ENCODE measurements at places on chromosomes 7 and 10. TPM values are rescaled to one million over a fixed set of nuclear protein-coding genes. Genes with fewer than 3 reads are reported as not detected.

The SYT15B gene
- total RNA-seq = 3.6 TPM

The PLA2G12B gene
- not detected for total RNA-seq

The PRSS37 gene
- not detected for total RNA-seq

The NPY4R gene
- 34.8 TPM for total RNA-seq

The HABP2 gene
- total RNA-seq = 0.09 TPM

The ANKRD1 gene
- total RNA-seq = 52.3 TPM

The PCLO gene
- total RNA-seq = 1.5 TPM

The NUTM2D gene
- 1.4 TPM for total RNA-seq

The CD36 gene
- not detected for total RNA-seq

The CHST15 gene
- total RNA-seq = 7.1 TPM

The AQP1 gene
- total RNA-seq = 0.45 TPM

The FAM204A gene
- total RNA-seq = 40.4 TPM

The SUFU gene
- 6.8 TPM for total RNA-seq

The GJD4 gene
- not detected for total RNA-seq

The GPNMB gene
- total RNA-seq = 3.1 TPM

The PLEKHA1 gene
- total RNA-seq = 16.5 TPM

The PRRT4 gene
- total RNA-seq = 0.24 TPM

The BAMBI gene
- 9.7 TPM for total RNA-seq

The FLNC gene
- 3.4 TPM for total RNA-seq

The SAMD9L gene
- 0.55 TPM for total RNA-seq

The RET gene
- 0.56 TPM for total RNA-seq

The ARHGAP21 gene
- 32.2 TPM for total RNA-seq

The PNLIP gene
- total RNA-seq = 0.28 TPM

The APBB1IP gene
- 5.2 TPM for total RNA-seq

The GIMAP5 gene
- not detected for total RNA-seq

The GRID2IP gene
- not detected for total RNA-seq

The MALSU1 gene
- 95.9 TPM for total RNA-seq

The LRRC18 gene
- not detected for total RNA-seq

The CALML5 gene
- not detected for total RNA-seq

The TECPR1 gene
- total RNA-seq = 7.8 TPM

The ANXA8L1 gene
- 122 TPM for total RNA-seq

The ZNF775 gene
- 7.3 TPM for total RNA-seq

The PIP gene
- 0.16 TPM for total RNA-seq

The TBATA gene
- total RNA-seq = not detected

The WDR86 gene
- 0.20 TPM for total RNA-seq

The OPN1SW gene
- not detected for total RNA-seq

All from A549 treated with AZD2906 at 1 μM for 4 hours (cell line).